Putamen (tissue), 1 donor: ENCODE measurements at places on chromosomes 3 and 15.

DNA sequence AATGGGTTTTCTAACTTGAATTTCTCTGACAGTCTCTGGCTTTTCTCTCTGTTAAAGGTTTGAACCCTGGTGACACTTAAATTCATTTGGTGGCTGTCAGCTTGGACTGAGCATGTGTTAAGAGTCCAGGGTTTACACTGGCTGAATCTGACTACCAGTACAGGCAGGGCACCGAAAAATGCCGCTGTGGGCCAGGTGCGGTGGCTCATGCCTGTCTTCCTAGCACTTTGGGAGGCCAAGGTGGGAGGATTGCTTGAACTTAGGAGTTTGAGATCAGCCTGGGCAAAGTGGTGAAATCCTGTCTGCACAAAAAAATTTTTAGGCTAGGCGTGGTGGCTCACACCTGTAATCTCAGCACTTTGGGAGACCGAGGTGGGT is 1.8 kb downstream of the MANF start:
- no peak for DNase-seq

GRCh38 chr3:194986208-194987043 is 284.5 kb downstream of the XXYLT1 start:
- no peak for DNase-seq

GRCh38 chr3:71813704-71814103 is 28.8 kb upstream of the PROK2 start:
- DNase-seq = no peak

- DNase-seq = no peak
These were observed 49.5 kb upstream of the GABRG3 start for GRCh38 chr15:26921433-26921832.

- DNase-seq = peak; percentile 1
These were observed 108.3 kb downstream of the VPS13C start for GRCh38 chr15:61951949-61952348.

- no peak for DNase-seq
These were observed 96.4 kb upstream of the SMAD3 start for GRCh38 chr15:66968806-66969596.

DNA sequence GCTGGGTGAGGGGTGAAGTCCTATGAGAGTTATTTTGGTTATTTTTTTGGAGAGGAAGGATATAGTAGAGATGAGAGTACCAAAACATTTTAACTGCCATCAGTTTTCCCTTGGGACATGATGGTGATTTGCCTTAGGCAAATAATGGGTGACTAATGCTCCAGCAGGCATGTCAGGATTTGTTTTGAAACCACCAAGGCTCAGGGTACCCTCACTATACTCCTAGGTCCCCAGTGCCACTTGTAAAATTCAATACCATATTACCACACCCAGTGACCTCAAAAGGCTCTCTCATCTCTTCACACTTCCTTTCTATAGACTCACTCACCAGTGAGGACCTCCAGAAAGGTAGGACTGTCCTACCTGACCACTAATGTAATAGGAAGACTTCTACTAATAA is 83.6 kb downstream of the WDR72 start:
- no peak for DNase-seq

- no peak for DNase-seq
These were observed 41.3 kb downstream of the GLDN start for GRCh38 chr15:51382787-51383186.

- DNase-seq = no peak
These were observed 71.8 kb downstream of the CEMIP start for GRCh38 chr15:80850941-80851451.

- DNase-seq = no peak
These were observed 223.4 kb downstream of the TLE3 start for GRCh38 chr15:69874321-69874720.

- peak; percentile 48 for DNase-seq
These were observed 7.7 kb downstream of the BCL6 start for GRCh38 chr3:187737368-187738070.

DNA sequence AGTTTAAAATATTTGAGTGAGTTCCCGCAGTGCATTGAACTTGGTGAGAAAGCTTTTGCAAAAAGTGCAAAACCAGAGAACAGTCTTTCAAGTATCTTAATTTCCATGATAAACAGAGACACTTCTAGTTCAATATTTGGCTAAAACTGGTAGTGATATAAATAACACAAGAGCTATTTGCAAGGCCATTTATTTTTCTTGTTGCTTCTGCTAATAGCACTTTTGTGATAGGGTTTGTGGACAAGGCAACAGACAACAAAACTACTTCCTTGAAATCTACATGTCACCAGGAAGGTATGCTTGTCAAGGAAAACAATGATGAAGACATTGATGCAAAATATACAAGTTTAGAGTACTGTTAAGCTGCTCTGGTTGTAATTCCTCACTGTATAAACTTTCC is 1225.1 kb downstream of the OTOL1 start:
- DNase-seq = no peak

GRCh38 chr3:116449546-116450350 is 4.5 kb upstream of the LSAMP start:
- no peak for DNase-seq

DNA sequence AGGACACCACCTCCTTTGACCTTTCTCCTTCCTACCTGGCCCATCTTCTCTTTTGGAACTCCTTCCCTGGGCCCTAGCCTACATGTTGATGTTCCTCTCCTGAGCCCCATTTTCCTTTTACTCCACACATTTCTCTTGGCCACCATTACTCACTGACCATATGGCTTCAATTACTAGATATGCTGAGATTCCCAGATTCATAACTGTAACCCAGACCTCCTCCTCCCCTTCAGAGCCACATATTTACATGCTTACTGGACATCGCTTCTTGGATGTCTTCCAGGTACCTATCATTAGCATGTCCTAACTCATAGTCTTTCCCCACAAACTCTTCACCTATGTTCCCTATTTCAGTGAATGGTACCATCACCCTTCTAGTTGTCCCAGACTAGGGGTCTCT is 24.4 kb upstream of the TRIM59 start:
- DNase-seq = no peak

GRCh38 chr15:27172821-27173220 is 201.8 kb downstream of the GABRG3 start:
- no peak for DNase-seq

DNA sequence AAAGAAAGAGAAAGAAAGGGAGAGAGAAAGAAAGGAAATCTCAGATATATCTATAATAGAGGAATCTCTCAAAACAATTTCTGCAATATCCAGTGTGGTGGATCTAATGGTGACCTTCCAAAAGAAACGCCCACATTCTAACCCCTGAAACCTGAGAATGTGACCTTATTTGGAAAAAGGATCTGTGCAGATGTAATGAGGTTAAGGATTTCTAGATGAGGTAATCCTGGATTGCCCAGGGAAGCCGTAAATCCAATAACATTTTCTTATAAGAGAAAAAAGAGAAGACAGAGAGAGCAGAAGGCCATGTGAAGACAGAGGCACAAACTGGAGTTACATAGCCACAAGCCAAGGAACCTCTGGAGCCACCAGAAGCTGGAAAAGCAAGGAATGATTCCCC is 307.6 kb downstream of the ZBTB20 start:
- no peak for DNase-seq

DNA sequence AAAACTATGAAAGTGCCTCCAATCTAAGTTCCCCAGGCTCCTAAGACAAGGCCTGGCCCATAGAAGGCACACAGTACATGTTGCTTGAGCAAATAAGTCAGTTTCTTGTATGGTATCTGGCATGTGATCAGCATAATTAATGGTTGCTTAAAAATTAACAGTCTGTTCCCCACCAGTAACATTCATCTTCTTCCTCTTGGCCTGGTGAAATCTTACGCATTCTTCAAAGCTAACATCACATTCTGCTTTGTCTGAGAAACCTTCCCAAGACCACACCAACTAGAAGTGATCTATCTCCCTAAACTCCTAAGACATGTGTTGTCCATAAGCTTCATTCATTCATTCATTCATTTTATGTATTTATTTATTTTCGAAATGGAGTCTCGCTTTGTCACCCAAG is 48.1 kb downstream of the LIPC start:
- DNase-seq = no peak

DNA sequence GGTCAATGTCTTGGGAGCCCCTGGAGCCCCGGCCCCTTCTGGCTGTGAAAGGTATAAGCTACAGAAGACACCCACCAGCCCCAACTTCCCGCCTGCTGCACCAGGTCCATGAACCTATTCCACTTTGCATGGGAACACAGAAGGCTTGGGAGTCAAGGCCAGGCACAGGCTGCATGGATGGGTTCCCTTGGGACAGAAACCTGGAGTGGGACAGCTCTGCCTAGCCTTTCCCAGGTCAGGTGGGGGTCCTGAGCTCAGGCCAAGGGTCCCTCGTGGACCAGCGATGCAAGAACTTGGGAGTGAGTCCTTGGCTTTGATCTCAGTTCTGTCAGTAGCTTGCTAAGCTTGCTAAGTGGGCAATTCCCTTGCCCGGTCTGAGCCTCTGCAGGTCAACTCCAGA is 25.0 kb downstream of the TKT start:
- no peak for DNase-seq

DNA sequence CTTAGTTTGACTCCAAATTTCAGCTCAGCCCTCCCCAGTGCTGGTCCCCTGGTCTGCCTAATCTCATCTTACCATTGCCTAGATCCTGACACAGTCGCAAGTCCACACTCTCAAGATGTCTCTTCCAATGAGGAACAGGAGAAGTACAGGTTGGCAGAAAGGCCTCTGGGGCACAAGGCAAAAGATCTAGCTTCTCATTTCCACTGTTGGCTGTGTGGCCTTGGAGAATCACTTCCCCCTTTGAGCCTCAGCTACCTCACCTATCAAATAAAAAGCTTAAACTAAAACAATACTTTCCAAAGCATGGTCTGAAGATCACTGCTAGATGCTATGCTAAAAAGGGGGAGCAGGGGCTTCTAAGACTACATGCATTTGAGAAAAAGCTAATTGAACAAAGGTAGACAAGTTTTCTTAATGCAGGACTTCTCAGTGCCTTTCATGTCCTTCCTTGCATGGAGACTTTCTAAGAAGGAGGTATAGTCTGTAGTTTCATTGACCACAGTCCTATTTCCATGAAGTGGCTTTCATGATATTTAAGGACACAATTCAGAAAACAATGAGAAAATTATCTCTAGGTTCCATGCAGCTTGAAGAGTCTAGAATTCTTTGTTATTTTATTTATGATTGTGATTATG is 118.0 kb upstream of the RAD18 start:
- DNase-seq = no peak

DNA sequence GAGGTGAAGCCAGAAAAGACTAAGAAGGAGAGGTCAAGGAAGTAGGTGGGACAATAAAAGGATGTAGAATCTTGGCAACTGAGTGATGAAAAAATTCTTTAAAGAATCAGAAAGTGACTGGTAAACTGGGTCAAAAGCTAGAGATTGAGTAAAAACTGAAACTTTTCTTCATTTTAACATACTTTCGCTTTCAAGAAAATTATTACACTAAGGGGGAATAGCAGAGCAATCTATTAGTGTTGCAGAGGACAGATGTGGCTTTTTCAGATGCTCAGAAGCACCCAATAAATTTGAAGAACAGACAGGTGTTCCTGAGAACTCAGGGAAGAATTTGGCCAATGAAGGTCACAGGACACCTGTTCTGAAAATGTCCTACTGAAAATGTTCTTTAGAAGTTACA is 805.4 kb upstream of the ALCAM start:
- DNase-seq = no peak

- DNase-seq = no peak
These were observed 22.1 kb downstream of the CLPX start for GRCh38 chr15:65163041-65163440.

DNA sequence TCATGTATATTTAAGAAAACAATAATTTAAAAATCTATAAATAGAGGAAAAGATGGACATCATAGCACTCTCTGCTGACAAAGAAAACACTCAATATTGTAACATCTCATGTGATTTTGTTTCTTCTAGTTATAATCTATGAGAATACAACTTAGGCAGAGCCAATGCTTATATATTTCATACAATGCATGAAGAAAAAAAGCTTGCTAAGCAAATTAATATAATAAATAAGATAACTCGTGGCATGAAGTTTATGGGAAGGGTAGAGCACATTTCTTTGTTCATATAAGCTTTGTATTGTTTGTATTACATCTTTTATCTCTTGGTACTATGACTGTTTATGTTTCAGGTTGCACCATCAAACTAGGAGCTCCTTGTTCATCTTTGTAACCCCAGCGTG is 7.6 kb upstream of the ANXA2 start:
- DNase-seq = no peak

- no peak for DNase-seq
These were observed 113.8 kb downstream of the FRMD5 start for GRCh38 chr15:44081026-44082013.

- DNase-seq = no peak
These were observed 116.3 kb downstream of the PGPEP1L start for GRCh38 chr15:98891301-98891700.

DNA sequence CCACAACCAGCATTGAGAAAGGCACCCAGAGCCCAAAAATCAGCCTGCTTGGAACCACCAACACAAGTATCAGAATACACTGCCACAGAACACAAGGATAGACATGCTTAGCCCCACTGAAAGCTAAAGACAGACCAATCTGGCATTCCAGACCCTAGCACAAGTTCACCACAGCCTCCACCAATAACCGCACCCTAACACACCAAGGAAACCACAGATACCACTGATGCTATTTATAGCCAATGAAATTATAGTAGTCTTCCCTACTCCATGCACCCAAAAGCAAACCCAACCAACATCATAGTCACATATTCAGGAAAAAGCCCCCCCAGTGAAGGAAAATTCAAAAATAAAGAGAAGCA is 83.9 kb upstream of the STT3B start:
- no peak for DNase-seq

DNA sequence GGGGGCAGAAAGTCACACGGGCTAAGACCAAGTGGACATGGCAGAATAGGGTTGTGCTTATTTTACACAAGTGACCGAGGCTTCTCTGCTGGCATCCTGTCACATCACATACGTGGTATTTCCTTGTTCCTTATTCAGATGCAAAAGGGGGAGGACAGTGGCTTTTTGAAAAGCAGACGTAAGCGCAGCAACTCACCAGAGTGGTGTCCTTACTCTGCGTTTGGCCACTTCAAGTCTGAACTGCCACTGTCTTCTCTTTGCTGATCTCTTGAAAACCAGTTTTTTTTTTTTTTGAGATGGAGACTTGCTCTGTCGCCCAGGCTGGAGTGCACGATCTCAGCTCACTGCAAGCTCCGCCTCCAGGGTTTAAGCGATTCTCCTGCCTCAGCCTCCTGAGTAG is 113.2 kb downstream of the SOX2 start:
- no peak for DNase-seq

DNA sequence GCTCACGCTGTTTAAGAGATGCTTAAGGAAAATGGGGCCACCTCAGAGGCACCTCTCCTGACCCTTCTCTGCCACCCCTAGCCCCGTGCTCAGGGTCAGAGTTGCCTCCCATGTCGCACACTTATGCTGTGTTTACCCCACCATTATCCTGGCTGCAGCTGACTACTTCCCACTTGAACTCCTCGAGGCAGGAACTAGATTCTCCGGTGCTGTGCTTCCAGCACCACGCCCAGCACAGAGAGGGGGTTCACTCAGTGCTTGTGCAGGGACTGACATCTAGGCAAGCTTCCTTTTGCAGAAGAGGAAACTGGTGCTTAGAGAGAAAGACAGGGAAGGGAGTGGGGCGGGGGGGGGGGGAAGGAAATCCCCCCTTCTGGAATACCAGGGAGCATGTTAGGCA is 340.1 kb downstream of the RORA start:
- DNase-seq = no peak

- no peak for DNase-seq
These were observed 83.3 kb downstream of the SNRK start for GRCh38 chr3:43369404-43370292.
